Activated CD8-positive, alpha-beta memory T cell treated with anti-CD3 and anti-CD28 coated beads, Interleukin-2, amount 10 ng/mL, durations not matched to agents 7 days and 5 days (primary cell): ENCODE measurements at places on chromosomes 6 and 20.
A peak's percentile ranks its signal among the peaks of the same experiment; 100 is the strongest.

- DNase-seq = no peak
These were observed 45.5 kb upstream of the KIF25 start for GRCh38 chr6:167951781-167952511.

DNA sequence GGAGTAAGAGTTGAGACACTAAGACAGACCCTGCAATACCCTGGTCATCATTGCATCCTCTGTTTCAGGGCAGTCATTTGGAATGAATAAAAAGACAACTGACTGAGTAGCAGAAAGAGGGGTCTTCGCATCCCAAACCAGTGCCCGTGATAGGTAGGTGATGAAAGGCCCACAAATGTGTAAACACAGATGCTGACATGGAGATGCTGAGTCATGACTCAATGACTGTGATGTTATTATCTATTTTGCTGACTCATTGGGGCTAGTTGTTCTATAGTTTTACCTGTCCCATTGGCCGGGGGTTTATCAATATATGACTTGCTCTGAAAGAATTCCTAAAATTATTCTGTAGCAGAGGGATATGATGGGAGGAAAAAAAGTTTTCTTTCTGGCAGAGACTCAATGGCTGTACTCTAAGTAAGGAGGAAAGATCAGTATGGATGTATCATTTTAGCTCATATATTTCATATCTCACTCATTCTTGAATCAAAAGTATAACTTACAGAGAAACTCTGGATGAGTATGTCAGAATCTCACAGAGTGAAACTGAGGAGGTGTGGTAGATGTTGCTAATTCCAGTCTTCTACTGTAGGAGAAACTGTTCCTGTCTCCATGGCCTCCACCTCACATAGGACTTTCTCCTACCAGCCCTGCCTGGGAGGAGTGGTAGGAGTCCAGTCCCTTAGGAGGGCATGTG is 119.9 kb upstream of the PREP start:
- DNase-seq = no peak

GRCh38 chr6:114342086-114342825 is 567 bp downstream of the HS3ST5 start:
- DNase-seq = no peak

GRCh38 chr6:169316651-169317050 is 63.0 kb upstream of the THBS2 start:
- no peak for DNase-seq

DNA sequence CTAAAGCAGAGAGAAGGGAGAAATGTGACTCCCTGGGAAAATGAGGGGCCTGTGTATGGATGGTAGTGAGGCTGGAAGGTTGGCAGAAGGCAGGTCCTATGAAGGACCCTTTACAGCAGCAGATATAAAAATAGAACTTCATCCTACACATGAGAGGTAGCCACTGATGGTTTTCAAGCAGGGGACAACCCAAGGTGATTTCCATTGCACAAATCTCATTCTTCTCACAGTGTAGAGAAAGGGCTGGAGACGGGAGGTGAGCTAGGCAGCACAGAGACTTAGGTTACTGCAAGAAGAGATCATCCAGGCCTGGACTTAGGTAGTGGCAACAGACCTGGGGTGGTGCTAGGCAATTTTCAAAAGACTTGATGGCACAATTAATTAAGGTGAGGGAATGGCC is 30.7 kb downstream of the TRAM2 start:
- DNase-seq = no peak

DNA sequence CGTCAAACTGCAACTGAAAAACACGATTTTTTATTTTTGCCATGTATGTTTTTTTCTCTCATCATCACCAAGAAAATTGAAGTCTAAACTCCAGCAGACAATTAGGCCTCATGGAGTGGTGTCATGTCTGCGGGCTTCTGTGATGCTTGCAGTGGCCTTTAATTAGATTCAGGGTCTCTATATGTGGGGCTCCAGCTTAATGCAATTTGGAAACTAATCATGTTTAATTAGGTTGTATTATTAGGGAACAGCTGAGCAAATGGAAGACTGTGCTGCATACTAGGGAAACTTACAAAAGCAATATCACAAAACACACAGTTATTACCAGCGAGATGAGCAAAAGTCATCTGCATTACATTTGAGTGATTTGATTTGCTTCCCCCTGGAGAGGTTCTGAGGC is 132.9 kb upstream of the PMEPA1 start:
- no peak for DNase-seq

- DNase-seq = no peak
These were observed 78.6 kb downstream of the LINC00237 start for GRCh38 chr20:21027569-21027968.

DNA sequence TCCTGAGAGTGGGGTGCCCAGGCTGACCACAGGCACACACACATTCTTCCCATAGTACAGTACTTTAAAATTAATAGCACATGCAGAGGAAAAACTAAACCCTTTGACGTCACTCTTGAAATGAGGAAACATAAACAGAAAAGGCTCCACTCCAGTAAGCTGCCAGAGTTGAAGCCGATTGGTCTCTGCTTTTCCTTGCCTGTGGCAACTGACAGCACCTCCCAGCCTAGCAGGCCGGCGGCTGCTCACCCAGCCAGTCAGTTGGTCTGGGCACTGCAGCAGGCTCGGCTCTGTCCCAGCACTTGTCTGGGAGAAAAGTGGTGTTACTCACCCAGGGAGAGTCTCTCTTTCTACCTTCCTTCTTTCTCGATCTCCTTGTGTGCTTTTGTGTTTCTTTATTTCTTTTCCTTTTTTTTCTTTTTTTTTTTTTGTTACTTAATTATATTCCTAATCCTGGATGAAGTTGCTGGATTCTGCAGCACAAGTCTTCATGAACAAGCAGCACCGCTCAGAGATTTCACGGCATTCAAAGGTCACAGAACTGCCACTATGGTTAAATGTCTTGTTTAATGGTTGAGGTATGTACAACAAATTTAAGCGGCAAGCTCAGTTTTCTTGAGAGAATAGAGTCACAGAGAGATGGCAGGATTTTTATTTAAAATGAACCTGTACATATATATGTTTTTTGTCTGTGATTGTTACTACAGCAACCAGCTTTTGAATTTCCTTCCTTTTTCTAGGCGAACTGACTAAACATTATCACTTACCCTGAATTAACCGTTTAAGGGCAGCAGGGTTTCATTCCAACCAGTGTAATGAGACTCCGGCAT is at the start of gene PDE7B:
PDE7B (plus strand) TSS at position 260 of the 830 bp plus-strand sequence.
- peak; percentile 73 for DNase-seq

DNA sequence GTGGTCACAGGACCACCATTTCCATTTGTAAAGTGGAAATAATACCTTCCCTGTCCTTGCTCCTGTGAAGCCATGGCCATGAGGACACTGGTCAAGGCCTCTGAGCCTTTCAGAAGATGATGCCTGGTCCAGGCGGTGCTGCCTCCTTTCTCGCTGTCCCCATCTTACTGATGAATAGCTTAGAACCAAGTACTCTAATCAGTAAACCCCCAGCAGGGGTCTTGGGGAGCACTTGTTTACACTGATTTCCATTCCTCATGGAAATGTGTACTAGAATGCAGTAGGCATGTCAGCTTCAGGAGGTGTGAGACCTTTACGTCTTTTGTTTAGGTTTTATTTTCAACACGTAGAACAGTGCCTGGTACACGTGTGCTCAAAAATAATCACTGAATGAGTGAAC is 75.1 kb downstream of the DZANK1 start:
- no peak for DNase-seq

GRCh38 chr6:137816133-137816579 is 50.9 kb upstream of the TNFAIP3 start:
- DNase-seq = peak; percentile 55

- DNase-seq = no peak
These were observed 644.1 kb upstream of the CITED2 start for GRCh38 chr6:140018588-140018987.

GRCh38 chr6:52304983-52305390 is 20.4 kb upstream of the MCM3 start:
- no peak for DNase-seq

- no peak for DNase-seq
These were observed 166.4 kb downstream of the NFATC2 start for GRCh38 chr20:51376111-51376510.

DNA sequence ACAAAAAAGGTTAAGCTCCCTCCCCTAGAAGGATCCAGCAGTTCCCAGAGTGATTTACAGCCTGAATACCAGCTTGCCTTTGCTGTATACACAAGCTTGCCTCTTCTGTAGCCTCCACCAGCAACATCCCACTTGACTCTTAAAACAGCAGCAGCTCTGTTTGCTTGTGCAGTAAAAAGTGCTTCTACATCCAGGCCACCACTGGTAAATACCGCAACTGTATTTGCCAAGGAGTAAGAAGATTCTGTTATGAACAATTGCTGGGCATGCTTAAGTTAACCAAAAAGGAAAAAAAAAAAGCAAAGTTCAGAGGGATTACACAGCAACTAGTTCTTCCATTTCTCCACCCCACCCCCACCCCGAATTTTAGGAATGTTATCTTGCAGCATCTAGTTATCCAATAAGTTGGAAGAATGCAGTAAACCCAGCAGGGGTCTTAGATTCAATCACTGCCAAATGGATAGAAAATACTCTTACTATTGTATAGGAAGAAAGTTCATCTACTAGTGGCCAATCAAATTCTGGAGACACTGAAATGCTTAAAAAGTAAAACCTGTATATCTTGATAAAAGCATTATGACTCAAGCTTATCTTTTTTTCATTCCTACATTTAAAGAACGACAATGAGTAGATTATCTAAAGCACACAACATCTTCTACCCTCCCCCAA is 4.8 kb downstream of the SALL4 start:
- DNase-seq = no peak

- DNase-seq = no peak
These were observed 73.2 kb downstream of the LAMA4 start for GRCh38 chr6:112181130-112181529.

DNA sequence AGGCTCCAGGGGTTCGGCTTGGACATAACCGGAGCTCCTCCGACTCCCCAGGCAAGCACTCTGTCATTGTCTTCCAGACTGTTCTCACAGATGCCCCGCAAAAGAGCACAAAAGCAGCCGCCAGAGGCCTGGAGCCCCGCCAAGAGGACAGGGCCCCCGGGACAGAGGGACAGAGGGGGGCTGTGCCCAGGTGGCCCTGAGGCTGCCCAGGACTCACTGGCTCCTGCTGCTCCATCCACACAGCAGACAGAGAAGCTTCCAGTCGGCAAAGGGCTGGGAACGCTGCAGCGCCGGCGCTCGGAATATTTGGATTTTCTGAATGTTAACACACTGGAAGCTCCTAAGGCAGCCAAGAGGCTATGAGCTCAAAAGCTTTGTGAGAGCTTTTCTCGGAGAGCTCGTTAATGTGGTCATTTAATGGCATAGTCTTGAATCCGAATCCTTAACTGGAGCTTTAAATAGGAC is 68.0 kb upstream of the QKI start:
- DNase-seq = no peak

- DNase-seq = no peak
These were observed 35.2 kb downstream of the ALDH5A1 start for GRCh38 chr6:24529985-24530384.

- no peak for DNase-seq
These were observed 667.9 kb downstream of the EPM2A start for GRCh38 chr6:145067430-145067829.

DNA sequence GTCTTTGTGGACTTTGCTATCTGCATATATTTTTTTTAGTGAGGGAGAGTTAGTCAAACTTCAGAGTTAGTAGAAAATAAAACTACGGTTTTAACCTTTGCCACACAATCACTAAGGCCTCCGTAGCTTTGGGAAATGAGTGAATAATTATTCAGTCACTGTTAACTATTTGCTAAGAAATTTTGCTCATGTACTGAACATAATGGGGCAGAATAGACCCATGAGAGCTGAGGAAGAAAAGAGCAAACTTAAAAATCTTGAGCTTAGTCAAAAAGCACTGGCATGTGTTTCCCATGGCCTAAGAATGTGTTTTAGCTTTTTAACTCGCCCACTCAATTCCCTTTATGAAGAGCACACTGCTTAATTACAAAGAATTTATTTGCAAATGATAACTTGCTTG is 60.4 kb upstream of the SUPT3H start:
- DNase-seq = no peak

DNA sequence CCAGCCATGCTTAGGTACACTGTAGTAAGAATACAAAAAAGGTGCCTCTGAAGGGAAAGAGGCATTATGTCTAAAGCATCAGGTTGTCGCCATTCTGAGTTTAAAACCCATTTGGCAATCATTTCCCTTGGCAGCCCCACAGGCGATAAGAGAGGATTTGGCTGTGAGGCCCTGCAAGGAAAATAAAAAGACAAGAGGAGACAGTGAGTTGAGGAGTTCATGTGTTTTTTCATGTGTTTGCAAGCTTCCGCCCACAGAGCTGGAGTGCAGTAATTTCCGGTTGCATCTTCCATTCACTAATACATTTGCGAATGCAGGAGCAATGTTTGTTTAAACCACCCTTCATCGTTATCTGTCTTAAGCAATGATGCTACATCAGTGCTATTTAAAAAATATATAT is 138.5 kb upstream of the SOX4 start:
- no peak for DNase-seq

GRCh38 chr6:31441365-31442267 is 38.2 kb downstream of the MICA start:
- peak; percentile 88 for DNase-seq

DNA sequence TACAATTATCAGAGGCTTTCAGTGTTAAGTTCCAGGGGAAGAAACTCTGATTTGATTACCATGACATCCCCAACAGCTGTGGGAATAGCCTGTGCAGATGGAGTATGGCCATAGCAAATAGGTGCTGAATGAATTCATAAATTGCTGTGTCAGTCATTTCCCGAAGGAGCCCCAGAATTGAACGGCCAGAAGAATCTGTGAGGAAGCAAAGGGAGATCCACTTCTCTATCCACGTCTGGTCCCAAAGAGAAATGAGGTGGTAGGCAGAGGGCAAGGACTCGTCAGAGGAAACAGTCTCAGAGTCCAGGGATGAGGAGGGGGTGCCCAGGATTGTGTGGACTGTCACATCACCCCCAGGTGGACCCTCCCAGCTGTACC is 3.1 kb upstream of the TAF8 start:
- DNase-seq = no peak

- DNase-seq = no peak
These were observed 34.2 kb upstream of the SUPT3H start for GRCh38 chr6:45411959-45412358.

GRCh38 chr20:41072190-41072863 is 43.7 kb downstream of the TOP1 start:
- DNase-seq = no peak

DNA sequence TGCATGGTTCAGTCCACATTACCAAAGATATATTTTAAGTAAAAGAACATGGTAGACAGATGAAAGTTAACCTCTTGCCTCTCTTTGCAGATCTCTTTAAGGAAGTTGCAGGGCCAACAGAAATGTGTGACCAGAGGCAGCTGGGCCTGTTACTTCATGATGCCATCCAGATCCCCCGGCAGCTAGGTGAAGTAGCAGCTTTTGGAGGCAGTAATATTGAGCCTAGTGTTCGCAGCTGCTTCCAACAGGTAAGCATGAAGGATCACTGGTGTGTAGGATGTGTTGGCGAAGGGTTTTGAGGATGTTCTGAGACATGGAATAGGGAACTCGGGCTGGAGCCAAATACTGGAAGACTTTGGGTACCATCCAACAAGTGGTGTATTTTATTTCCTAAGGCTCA is 508.6 kb downstream of the UTRN start:
- DNase-seq = no peak
